ENCODE measurements at places on chromosomes 16 and 17.

DNA sequence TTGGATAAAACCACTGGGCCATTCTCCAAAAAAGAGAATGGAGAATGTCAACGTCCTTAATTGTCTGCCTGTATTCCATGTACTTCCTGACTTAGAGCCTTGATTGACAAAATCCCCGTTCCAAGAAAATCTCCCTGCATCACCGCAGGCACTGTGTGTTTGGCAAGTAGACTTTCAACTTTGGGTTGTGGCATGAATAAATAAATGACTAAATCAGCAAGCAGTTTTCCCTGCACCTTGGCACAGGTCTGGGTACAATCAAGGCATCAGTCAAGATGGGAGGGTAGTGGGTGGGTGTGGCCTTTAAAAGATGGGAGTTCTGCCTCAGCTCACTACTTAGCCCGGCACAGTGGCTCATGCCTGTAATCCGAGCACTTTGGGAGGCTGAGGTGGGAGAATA lies 248.5 kb upstream of the RPL38 start:
- DNase-seq = no peak

GRCh38 chr17:46777943-46778915 lies 40.3 kb downstream of the WNT3 start:
- no peak for DNase-seq

DNA sequence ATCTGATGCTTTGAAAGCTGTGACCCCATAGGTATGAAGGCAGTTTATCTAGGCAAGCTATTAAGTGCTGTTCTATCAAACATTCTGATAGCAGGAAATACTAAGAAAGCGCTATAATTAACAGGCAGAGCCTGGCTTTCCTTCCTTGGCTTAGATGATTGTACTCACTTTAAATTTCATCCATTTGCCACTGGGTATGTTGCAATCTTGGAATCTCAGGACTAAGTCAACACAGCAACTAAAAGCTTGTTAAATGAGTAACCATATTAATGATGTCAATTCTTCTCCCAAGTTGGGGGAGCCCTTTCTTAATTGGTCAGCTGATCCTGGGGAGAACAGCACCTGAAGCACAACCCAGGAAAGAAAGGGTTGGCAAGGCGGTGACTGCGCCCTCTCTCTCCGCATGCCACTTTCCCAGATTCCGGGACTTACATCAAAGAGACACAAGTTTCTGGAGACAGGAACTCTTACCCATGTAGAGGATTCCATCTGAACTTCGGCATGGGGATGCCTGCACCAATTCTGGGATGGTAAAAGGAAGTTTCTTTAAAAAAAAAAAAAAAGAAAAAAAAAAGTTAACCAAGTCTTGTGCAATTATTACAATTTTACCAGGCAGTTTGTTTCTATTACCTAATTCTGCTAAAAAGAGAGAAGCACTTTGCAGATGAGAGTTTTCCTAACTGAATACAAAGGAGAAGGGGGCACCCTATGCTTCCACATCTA lies 54.4 kb upstream of the ICAM2 start:
- DNase-seq = no peak

DNA sequence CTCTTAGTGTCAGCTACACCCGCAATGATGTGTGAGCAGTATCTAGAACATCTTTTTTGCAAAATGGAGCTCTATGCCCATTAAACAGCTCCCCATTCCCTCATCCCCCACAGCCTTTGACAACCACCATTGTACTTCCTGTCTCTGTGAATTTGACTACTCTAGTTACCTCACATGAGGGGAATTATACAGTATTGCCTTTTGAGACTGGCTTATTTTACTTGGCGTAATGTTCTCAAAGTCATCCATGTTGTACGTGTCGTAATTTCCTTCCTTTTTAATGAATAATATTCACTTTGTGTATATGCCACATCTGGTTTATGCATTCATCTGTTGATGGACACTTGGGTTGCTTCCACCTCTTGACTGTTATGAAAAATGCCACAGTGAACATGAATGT lies 23.2 kb upstream of the CCL22 start:
- no peak for DNase-seq

GRCh38 chr17:48630925-48631692 lies 5.0 kb upstream of the HOXB9 start:
- DNase-seq = no peak

DNA sequence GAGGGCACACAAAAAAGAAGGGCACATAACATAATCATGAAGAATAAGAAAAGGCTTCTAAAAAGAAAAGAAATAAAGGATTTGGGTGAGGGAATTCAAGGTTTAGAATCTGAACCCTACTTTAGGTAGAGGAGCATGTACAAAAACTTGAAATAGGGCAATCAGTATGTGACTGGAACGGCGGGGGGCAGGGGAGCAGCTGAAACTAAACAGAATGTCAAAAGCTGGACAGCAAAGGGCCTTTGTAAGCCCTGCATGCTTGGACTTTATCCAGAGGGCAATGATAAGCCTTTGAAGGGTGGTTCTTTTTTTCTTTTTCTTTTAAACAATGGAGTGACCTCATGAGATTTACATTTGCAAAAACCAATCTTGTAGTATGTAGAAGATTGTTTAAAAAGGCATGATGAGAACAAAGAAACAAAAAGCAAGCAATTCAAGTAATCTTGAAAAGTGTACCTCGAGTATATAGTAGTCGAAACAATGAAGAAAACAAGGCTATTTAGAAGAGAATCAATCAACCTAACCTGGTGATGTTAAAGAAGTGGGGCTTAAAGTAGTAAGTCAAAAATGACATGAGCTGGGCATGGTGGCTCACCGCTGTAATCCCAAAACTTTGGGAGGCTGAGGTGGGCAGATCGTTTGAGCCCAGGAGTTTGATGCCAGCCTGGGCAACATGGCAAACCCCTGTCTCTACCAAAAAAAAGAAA lies 46.7 kb upstream of the ANKFY1 start:
- DNase-seq = no peak

DNA sequence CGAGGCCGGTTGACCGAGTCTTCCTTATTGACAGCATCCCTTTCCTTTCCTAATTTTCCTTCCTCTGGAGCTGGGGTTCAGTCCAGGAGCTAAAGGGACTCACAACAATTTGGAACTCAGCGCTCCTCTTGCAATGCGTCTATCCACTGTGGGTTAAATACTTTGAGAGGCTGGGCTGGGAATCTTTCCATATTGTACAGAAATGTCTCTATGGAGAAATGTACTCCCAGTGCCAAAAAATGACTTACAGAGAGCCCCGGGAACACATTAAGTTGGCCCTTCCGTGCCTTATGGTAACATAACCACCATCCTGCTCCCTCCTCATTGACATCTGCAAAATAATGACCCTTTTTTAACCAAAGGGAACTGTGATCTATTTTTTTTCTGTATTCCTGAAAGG lies 192.8 kb downstream of the FTO start:
- no peak for DNase-seq

- no peak for DNase-seq
Observed at GRCh38 chr16:87661561-87661960, 59.3 kb downstream of the JPH3 start.

DNA sequence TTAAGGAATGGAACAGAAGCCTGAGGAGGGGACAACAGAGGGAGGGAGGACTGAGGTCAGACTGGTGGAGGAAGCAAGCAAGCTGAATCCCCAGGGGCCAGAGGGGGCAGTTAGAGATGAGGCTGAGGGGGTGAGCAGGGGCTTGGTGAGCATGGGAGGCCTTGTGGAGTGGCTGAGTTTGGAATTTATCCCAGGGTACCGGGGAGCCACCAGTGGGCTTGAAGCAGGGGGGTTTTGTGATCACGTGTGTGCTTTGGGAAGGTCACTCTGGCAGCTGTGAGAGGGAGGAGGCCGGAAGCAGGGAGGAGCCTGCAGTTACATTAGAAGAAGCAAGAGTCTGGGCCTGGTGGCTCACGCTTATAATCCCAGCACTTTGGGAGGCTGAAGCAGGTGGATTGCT lies 9.8 kb upstream of the CTCF start:
- DNase-seq = no peak

DNA sequence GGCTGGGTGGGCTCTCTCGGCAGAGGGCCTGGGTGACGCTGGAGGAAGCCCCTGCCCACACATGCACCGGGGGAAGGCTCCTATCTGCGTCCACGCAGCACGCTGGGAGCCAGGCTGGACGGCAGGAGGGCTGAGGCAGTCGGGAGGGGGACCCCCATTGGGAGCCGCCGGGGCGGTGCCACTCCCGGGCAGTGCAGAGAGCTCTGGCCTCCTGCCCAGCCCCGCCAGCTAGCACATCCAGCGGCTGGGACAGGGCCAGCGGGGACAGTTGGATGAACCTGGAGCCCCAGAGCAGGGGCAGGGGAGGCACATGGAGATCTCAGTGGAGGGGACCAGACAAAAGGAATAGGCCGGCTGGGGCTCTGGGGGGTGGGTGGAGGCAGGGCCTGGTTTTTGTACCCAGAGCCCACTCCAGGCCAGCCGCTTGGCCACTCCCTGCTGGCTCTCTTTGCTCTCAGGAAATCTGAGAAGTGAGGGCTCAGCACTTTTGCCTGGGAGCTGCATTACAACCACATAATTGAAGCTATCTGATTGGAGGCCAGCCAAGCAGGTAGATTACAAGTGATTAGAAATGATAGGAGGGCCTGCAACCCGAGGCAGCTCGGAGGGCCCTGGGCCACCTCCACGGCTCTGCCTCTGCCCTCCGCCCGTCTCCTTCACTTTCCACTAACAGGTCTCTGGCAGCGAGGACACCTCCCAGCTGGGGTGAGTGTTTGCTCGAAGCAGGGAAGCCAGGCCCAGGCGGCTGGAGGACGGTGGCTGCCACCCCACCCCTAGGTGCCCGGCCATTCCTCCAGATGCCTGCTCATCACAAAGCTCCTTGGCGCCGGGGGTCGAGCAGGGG lies 40.1 kb downstream of the ENGASE start:
- DNase-seq = no peak

Measured in gastrocnemius medialis (tissue), 4 donors.